ENCODE measurements at places on chromosomes 1 and 21.

GRCh38 chr1:152036267-152037216 lies at the start of gene S100A11:
TSS of gene S100A11 (minus strand) at chr1:152037004. CDS start at chr1:152036915, 89 bp downstream.
- DNase-seq, result peak; percentile 97

DNA sequence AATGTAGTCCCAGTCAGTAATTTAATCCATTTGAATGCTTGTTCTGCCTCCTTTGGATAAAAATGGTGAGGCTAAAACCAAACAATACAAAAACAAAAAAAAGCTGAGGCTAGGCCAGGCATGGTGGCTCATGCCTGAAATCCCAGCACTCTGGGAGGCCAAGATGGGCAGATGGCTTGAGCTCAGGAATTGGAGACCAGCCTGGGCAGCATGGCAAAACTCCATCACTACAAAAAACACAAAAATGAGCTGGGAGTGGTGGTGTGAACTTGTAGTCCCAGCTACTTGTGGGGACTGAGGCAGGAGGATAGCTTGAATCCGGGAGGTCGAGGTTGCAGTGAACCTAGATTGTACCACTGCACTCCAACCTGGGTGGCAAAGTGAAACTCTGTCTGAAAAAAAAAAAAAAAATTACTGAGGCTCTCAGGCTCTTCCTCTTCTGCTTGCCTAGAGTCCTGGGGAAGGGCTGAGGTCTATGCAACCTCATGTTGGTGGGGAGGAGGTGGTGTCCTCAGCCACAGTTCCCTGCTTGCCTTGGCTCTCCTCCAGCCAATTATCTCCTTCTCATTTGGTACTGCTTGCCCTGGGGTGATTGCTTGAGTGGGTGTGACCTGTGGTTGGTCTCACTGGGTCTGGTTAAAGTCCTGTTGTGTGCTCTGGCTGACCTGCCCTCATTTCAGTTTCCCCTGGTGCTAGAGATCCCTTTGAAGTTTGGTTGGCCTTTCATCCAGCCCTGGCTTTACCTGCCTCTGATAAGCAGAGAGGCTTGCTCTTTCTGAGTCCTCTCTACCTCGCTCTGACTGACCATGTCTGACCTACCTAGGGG lies 20.9 kb downstream of the S1PR1 start:
- no peak for DNase-seq

DNA sequence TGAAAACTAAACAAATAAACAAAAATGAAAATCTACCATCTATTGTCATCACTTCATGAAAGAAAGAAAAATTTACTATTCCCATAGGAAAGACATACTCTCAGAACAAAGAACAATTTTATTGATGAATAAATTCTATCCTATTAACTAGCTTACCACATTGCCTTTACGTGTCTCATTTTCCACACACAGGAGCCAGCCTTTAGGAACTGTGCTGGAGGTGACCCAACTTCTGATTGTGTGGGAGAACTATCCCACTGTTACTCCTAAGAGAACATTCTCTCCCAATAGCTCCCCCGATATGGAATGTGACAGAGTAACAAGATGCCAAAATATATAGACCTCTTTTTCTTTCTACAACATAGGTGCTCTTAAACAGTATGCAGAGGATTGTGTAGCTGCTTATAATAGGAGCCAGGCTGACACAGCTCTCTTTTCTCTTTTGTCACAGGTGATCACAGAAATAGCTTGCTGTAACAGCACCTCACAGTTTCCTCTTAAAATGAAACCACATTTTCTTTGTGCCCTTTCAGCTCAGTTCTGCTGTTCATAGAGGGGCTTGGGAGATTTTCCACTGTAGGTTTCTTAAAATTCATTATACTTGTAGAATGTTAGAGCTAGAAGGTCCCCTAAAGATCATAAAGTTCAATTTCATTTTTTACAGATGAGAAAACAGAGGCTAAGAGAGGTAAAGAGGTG lies 35.5 kb downstream of the C21orf91 start:
- DNase-seq, result no peak

DNA sequence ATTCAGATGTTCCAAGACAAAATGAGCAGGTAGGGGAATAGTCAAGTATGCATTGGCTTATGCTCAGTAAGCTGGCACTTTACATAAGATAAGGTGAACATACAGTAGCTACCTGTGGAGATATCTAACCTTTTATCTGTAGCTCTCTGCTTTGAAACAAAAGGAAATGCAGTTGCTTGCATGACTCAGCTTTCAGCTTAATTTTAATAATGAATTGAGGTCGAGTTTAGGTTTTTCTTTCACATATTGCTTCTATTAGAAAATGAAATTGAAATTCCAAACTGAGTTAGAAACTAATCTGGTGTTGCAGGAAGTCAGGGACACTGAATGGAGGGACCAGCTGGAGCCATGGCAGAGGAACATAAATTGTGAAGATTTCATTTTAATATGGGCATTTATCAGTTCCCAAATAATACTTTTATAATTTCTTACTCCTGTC lies 8.3 kb downstream of the FRRS1 start:
- DNase-seq, result no peak

GRCh38 chr1:115544131-115544530 lies 97.6 kb upstream of the VANGL1 start:
- DNase-seq, result peak; percentile 15

DNA sequence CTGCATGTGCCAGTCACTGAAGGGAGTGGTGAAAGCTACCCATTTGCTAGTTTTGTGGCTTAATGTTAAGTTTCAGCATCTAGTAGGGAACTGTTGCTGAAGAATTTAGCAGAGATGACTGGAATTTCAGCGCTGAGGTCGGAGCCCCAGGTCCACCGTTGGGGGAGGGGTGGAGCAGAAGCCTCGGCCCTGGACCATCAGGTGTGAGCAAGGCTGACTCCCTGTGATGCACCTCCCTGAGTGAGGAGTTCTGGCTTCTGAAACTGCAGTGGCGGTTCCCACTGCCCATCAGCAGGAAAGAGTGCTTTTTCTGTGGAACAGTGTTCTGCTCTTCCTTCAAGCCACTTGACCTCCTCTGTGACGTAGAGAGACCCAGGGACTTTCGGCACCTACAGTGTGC lies 1.3 kb downstream of the NOS1AP start:
- no peak for DNase-seq

DNA sequence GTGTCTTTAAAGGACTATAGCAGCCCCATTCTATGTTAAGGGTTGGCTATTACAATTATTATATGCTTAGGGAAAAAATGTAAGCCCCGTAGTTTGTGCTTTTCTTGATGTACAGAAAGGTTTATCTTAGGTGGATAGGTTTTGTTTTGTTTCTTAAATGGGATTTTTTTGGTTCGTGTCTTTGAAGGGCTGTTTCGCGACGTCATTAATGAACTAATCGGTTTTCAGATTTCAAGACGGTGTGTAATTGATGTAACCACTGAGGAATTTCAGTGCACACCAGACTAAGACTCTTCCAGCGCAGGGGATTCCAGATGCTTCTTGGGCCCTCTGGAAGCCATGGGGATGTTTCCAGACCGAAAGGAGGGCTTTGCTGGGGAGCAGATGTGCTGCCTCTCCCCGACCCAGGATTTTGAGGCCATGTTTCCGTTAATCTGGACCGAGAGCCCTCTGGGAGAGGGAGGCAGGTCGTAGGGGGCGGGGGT lies 4.8 kb upstream of the SIM2 start:
- no peak for DNase-seq

DNA sequence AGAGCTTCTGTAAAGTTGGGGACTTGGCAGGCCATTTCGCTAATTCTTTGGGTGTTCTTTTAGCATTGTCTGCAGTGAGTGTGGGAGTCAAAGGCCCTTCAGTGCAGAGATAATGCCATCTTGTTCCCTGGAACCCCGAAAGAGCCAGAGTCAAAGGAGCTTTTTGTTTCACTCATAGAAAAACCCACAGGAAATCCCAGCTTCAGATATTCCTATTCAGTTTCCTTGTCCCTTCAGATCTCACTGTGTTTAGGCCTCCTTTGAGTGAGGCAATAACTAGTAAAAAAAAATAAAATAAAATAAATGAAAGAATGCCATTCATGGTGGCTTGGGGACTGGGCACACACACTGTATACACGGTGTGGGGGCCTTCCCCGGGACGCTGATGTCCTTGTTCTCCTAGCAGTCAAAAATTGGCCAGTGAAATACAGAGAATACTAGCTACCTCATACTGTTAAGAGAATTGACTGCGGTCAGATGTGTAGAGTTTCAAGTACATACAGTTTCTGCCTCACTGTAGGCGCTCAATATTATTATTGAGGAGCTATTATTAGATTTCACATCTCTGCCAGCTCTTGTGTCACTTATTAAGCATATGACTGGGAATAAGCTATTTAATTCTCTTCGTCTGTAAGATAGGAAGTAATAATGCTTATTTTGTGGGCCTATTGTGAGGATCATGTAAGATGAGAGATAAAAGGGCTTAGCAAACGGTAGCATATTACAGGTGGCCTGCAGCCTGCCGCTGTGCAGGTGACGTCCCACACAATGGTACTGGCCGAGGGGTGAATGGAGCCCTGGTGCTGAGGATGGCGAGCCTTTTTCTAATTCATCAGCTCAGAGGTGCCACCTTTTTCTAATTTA lies 16.7 kb downstream of the DISC1 start:
- DNase-seq, result no peak

DNA sequence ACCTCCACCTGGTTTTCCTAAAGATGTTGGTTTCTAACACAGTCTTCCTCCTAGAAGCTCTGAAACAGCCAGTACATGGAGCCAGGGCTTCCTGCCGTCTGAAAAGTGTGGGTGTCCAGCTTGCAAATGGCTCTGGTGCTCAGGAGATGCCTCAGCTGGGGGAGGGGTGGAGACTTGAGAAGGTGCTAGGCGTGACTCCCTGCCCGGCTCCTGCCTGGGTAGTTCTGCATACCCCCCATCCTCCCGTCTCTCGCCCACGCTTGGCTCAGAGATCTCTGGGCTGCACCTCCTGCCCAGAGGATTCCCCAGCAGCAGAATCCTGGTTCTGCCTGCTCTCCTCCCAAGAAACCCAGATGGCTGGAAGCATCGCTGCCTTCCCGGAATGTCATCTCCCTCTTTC lies 16.9 kb downstream of the STUM start:
- no peak for DNase-seq

DNA sequence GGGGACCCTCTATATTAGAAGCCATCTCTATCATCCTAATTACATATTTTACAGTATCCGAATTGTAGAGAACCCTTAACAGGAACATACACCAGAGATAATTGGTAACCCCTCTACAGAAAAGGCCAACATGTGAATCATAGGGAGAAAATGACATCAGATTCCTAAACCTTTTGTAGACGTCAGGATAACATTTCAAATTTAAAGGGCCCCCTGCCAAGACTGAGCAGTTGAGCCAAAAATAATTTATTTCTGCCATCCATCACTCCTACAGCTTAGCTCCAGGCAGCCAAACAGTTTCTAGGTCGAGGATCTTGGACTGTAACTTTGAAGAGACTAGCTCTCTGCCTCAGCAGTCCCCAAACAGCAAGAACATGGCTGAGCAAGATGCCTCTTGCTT lies 21.2 kb downstream of the ZNF697 start:
- peak; percentile 50 for DNase-seq

DNA sequence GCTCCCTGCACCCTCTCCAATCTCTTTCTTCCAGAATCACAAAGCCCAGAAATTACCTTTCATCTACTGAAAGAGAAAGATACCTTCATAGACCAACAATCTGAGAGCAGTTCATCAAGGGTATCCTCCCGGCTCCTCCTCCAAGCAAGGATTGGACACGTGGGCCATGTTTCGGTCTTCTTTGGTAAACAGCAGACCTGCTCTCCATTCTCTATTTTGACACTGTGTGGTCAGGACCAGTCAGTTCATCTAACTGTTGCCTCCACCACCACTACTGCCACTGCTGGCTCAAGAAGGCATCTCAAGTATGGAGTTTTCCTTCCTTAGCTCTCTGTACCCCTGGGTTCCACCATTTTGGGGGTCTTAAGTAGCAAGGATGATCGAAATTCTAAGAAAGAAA lies 8.0 kb upstream of the LELP1 start:
- DNase-seq, result no peak

DNA sequence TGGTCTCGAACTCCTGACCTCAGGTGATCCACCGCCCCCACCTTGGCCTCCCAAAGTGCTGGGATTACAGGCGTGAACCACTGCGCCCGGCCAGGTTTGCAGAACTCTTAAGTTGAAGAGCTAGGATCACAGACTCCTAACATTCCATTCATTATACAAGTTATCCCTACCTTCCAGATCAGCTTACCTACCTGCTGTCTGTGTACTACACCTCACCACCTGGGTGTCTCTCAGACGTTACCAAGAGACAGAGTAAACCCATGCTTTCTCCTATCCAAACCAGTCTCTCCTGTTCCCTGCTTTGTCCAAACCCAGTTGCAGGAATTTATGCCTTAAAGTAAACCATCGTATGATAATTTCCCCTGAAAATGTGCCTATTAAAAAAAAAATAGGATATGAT lies 123.0 kb upstream of the L1TD1 start:
- DNase-seq, result no peak

GRCh38 chr1:152801333-152801732 lies 4.8 kb downstream of the LCE1D start:
- peak; percentile 12 for DNase-seq

- DNase-seq, result peak; percentile 99
Measured at GRCh38 chr1:207805841-207806421, 54.1 kb downstream of the CD46 start.

DNA sequence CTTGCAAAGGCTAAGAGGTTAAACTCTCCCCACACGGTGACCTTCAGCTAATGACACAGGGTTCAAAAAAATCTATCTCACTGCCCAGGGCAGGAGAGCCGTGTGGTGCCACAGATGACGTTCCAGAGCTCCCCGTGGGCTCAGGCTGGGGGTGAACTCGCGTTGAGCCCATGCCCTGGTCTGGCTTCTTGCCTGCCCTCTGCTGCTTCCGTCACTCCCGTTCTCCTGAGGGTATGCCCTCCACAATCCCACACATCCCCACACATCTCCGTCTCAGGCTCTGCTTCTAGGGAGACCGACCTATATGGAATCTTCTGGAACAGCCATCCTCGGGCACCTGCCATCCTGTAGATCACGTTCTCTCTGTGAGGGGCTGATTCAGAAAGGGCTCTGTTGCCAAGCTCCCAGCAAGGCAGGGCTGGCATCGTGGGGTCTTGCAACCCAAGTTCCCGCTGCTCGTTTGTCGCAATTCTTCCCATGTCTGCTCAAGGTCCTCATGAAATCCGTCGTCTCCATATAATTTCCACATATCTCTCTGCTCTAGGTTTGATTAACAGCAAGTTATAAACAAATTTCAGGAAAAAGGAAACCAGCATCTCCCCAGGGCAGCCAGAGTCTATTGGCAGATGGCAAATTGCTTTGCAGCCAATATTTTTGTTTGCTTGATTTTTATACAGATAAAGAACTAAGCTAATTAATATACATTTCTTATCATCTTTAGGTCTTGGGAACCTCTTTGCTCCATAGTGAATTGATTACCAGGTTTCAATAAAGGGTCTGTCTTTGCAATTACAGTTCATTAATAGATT lies 278.2 kb downstream of the PTPRU start:
- DNase-seq, result no peak

Measured in GM23248 (cell line).